ENCODE measurements at places on chromosomes 13 and 19.

DNA sequence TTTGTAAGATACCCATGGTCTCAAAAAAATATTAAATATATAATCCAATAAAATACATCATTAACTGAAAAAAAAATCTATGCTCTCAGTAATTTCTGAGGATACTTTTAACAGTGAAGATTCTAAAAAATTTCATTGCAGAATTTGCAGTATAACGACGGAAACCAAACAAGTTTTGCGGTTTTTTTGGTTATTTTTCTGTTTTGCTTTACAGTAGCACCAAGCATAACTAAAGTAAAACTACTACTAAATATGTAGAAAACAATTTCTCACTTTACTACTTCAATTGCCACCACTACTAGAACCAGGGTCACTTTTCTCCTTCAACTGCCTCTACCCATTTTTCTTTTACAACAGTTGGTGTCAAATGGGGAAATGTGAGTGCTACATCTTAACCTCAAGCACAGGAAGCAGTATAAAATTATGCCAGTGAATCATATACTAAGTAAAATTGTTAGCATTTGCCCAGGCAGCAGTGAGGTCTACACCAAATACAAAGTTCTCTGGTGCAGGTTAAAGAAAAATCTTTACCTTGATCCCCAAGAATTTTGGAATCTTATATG lies 24.1 kb downstream of the MICU2 start:
- no peak for DNase-seq

DNA sequence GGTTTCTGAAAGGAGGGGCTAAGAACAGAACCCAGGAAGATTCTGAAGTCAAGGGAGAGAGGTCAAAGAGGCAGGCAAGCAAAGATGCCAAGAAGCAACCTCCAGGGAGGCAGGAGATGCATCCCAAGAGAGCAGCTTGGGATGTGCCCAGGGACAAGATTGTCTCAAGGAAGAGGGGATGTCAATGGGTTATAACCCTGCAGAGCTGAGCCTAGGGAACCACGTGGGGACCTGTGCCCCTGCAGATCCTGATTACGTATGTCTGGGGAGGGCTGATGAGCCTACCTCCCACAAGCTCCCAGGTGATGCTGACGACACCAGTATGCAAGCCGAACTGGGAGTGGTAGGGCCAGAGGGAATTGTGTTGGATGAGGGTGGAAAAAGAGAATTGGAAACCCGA lies 70.9 kb upstream of the IRS2 start:
- DNase-seq, result no peak

GRCh38 chr19:13621413-13621812 lies 115.1 kb upstream of the CACNA1A start:
- peak; percentile 85 for DNase-seq

- peak; percentile 67 for DNase-seq
Measured at GRCh38 chr19:57934820-57935665, at the start of gene ZNF418. ZNF418 (minus strand) TSS chr19:57935402; CDS start chr19:57933822, 1,580 bp downstream.

- DNase-seq, result no peak
Measured at GRCh38 chr13:89432997-89433396, 1761.8 kb downstream of the SLITRK5 start.

- no peak for DNase-seq
Measured at GRCh38 chr13:58048670-58049069, 417.1 kb downstream of the PCDH17 start.

DNA sequence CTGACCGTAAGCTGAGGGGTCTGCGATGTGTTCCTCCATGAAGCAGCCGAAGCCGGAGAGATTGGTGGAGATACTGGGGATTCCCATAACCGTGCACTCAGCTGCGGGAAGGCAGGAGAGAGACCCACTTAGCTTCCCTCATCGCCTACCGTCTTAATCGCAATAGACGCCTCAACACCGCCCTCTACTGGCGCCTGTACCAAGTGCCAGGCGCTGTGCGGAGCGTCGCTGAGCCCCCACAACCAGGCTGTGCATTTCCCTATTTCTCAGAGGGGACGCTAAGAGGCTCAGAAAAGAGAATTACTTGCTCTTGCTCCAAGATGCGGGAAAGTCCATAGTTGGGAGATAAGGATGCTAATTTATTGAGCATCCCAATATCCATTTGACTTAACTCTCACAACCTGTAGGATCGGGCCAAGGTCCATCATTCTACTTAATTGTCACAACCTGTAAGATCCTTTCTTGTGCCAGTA lies 5.8 kb downstream of the FTL start:
- peak; percentile 91 for DNase-seq

DNA sequence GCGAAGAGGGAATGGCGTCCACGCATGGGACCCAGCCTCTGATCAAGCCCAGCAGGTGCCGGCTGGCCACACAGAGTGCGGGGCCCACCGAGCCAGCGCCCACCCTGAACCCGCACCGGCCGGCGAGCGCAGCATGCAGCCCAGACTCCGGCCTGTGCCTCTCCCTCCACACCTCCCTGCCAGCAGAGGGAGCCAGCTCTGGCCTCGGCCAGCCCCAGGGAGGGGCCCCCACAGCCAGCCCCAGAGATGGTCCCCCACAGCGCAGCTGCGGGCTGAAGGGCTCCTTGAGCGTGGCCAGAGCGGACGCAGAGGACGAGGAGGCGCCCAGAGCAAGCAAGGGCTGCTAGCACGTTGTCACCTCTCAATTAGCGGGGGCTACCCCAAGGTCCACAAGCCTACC lies 904.5 kb downstream of the SLITRK6 start:
- no peak for DNase-seq

- no peak for DNase-seq
Measured at GRCh38 chr19:39873385-39873784, 27.2 kb upstream of the FBL start.

DNA sequence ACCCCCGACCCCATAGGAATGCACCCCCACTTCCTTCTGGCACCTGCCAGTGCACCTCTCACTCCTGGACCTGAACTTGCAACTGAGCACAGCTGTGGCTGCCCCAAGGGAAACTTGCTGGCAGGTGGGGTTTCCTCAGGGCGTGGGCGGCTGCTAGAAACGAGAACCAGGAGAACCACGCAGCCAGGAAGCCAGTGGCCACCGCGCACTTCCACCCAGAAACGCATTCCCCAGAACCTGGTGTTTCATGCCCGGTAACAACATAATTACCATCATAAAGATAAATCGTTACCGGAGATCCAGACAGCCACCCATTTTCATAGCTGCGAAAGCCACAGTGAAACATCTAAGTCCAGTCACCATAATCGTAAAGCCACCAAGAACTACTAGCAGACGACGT lies 75.2 kb upstream of the C13orf46 start:
- DNase-seq, result peak; percentile 83
